ENCODE measurements at places on chromosomes 4 and X.

- no peak for DNase-seq
Observed at GRCh38 chr4:76200771-76201231, 12.8 kb downstream of the SCARB2 start.

GRCh38 chrX:9940421-9940820 is 26.7 kb upstream of the CLDN34 start:
- peak; percentile 94 for DNase-seq

GRCh38 chr4:150909116-150909515 is 106.0 kb downstream of the LRBA start:
- DNase-seq: no peak

- DNase-seq: no peak
Observed at GRCh38 chr4:57156242-57156990, 46.2 kb upstream of the IGFBP7 start.

GRCh38 chr4:90328558-90328957 is 201.4 kb downstream of the CCSER1 start:
- peak; percentile 62 for DNase-seq

DNA sequence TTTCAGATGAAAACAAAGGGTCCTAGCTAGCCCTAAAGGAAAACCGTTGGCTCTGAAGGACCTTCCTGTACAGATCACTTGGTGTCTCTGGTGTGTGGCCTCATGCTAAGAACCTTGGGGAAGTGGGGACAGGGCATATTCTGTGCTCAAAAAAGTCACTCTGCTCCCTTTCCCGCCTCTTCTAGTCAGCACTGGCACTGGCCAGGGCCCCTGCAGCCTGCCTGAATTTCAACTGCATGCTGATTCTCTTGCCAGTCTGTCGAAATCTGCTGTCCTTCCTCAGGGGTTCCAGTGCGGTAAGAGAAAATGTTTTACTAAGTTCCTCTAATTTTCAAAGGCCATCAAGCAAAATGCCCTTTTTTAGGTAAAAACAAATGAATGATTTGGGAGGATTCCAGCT is 3.4 kb downstream of the CYBB start:
- no peak for DNase-seq

DNA sequence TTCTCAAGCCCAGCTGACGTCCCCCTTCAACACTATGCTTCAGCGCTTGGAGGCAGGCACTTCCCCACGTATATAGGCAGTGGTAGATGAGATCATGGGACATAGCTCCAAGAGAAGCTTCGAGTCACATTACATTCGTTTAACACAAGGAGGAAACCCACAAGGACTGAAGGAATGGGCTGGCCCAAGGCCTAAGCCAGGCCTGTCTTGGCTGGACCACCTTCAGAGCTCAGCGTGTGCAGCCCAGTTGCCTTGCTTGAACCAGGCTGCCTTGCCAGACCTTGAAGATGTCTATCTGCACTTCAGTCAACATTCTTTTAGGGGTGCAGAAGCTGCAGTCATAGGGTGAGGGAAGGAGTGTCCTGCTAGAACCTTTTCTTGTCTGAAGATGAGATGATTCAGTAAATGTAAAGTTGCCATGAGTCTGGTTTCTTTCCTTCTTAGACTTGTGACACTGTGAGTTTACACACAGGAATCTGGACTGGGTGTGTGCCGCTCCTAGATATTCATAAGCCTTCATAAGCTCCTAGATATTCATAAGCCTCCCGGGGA is 144.1 kb upstream of the RBPJ start:
- peak; percentile 80 for DNase-seq

DNA sequence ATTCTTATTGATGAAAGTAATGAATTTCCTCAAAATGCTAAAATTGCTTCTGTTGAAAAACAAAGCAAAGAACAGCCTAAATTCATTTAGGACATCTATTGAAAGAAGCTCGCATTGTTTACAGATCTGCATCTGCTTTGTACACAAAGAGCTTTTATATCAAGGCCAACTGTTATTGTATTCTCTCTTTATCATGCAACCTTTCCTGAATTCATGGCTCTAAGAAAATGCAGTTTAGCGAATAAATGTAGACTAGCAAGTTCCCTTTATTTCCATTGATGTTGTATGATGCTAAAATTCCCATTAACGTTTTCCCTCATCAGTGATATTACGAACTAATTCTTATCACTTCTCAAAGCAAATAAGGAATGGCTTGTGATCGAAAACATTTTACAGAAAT is 446.3 kb downstream of the MID1IP1 start:
- DNase-seq: no peak

DNA sequence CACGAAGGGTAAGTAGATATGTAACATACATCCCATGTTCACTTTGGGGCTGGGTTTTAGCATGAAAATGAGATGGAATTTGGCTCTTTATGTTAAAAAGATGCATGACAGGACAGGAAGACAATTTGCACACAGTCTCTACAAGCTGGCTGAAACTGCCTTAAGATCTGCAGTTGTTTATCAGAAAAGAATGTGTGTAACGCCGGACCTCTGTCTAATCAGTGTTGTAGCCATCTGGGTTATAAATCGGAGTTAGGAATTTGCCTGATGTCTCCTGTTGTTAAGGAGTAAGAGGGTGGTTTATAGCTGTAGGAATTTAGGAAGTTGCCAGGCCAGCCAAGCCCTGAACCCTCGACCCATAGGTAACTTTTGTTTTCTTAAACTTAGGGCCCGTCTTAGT is 562.9 kb upstream of the FAT1 start:
- DNase-seq: no peak

GRCh38 chr4:110042545-110043517 is 130.1 kb downstream of the EGF start:
- DNase-seq: no peak

DNA sequence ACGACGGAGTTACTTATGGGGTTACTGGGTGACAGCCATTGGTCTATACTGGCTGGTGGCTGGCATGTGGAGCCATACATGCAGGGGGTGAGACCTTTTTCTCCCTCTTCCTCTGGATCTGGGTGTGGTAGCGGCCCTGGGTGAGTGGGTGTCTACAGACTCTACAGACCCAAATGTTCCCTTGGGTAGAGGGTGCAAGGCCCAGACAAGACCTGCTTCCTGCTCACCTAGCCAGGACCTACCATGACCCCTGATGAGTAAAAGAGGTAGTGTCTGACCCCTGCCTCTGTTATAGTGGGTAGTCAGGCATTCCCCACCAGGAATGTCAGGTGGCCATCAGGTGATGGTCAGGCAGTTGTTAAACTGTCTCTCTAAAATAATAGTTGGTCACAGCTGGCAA is 66.8 kb downstream of the SLC2A9 start:
- no peak for DNase-seq

GRCh38 chr4:24529555-24529954 is 54.8 kb downstream of the DHX15 start:
- DNase-seq: no peak

DNA sequence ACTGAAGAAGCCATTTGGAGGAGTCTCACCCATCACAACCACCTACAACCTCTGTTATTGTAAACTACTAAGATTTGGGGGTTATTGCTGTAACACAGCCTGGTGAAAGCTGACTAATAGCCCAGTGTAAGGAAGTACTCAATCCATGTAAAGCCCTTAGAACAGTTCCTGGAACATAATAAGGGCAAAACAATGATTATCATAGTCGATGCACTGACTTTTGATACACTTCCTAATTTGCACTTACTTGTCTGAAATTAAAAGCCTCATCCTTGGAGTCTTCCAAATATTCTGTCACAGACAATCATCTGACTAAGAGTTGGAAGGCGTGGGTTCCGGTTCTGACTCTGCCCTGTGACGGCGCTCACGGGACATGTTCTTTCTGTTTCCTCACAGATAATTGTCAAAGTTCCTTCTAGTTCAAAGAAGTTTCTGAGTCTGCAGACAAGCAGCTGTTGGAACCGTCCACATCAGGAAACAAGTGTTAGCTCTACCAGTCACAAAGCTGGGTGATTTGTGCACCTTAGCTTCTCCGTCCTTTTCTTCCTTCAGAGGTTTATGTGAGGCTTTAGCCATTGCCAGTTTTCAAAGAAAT is 33.4 kb upstream of the RASGEF1B start:
- no peak for DNase-seq

- no peak for DNase-seq
Observed at GRCh38 chrX:107971636-107972035, 10.5 kb downstream of the TEX13B start.

DNA sequence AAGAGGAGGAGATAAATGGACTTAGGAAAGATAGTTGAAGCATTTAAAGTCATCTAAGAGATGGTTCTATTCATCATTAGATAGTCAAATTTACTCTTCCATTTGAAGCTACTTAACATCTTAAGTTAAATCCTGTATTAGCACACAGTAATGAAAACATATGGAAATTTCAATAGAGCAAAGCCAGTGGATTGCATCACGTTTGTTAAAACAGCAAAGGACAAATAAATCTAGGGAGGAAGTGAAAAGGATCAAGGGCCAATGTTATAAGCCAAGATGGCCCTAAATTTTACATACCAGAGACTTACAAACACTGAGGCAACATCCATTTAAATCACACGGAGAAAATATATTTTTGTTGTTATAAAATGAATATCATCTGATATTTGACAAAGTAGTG is 602.8 kb downstream of the INPP4B start:
- peak; percentile 62 for DNase-seq

GRCh38 chr4:45701621-45702020 is 422.2 kb downstream of the GABRG1 start:
- DNase-seq: no peak

DNA sequence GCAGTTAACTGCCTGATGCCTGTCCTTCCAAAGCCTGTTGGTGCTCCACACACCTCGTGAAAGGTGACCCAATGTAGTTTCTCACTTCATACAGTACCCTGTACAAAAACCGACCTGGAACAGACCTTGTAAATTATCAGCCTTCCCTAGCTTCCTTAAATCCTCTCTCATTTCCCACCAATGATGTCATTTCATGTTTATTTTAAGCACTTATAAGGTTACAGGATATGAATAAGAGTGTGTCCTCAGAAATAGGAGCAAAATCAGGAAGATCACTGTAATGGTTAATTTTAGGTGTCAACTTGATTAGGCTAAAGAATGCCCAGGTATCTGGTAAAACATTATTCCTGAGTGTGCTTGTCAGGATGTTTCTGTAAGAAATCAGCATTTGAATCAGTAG is 44.7 kb downstream of the TMEM150C start:
- peak; percentile 24 for DNase-seq

DNA sequence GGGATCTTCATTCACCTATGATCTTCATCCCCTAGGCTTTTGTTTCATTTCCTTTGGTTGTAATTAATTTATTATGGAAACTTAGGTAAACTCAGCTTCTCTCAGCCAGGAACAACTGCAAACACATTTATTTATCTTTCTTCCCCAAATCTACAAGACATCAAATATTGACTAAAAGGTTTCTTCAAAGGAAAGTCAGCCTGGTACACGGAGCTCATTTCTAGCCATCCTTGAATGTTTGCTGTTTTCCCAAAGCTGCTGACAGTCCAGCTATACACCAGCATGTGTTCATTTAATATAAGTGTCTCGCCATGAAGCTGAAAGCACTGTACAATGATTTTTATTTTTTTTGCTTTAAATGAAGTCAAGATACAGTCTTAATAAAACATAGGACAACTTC is 16.8 kb downstream of the RBM47 start:
- DNase-seq: no peak

GRCh38 chr4:189098932-189099696 is 841.6 kb upstream of the FRG1 start:
- no peak for DNase-seq

- DNase-seq: no peak
Observed at GRCh38 chrX:149718757-149719156, 6.9 kb downstream of the MAGEA11 start.

- peak; percentile 61 for DNase-seq
Observed at GRCh38 chrX:84340968-84341367, 153.0 kb upstream of the RPS6KA6 start.

DNA sequence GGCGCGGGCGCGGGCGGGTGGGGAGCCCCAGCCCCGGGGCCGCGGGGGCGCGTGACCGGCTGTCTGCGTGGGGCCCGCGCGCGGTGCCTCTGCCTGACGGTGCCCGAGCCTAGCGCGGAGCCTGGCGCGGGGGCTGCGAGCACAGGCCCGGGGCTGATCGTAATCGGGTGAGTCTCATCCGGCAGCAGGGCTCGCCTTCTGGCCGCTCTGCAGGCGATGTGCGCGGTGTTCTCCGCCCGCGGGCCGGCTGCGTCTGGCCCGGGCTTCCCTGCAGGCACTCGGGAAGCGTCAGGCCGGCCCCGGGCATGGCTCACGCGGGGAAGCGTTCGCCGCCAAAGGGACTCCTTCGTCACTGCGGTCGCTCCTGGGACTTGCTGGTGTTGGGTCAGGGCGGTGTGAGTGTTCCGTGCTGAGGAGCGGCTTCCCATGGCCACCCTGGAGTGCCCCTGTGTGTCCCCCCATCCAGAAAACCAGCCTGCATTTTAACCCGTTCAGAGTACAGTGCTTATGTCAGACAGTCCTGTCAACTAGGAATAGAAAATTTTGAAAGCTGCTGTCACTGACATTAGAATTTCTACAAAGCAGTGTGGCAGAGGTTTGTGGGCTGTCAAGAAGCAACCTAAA is 40.6 kb downstream of the FAM149A start:
- peak; percentile 76 for DNase-seq

- peak; percentile 73 for DNase-seq
Observed at GRCh38 chrX:44580466-44580865, 37.8 kb upstream of the FUNDC1 start.

DNA sequence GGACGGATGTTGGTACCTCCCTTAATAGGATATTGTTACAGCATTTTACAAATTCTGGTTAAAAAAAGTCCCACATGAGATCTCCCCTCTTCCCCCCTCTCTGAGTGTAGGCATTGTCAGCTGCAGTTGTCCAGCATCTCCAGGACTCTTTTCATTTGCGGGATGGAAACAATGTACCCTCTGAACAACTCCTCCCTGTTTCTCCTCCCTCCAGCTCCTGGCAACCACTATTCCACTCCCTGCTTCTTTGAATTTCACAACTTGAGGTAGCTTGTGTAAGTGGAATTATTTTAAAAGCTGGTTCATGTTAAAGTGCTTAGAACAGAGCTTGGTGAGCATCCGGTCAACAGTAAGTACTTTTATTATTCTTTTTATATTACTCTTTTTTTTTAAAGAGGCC is 69.8 kb downstream of the TBL1X start:
- DNase-seq: peak; percentile 63
